Activated T-helper 1 cell treated with anti-CD3 and anti-CD28 coated beads, Interleukin-2, amount 50 U/mL, for 16 hours (primary cell): ENCODE measurements at places on chromosomes 1 and 21.

- no peak for DNase-seq
These were observed 20.3 kb upstream of the AZIN2 start for GRCh38 chr1:33060579-33061083.

GRCh38 chr1:31208361-31208945, 31.2 kb downstream of the NKAIN1 start:
- no peak for DNase-seq

GRCh38 chr1:93707956-93708355, 26.3 kb upstream of the BCAR3 start:
- no peak for DNase-seq

GRCh38 chr21:45441431-45442255, 36.7 kb downstream of the COL18A1 start:
- no peak for DNase-seq

- no peak for DNase-seq
These were observed 771 bp upstream of the NTNG1 start for GRCh38 chr1:107139833-107140702.

DNA sequence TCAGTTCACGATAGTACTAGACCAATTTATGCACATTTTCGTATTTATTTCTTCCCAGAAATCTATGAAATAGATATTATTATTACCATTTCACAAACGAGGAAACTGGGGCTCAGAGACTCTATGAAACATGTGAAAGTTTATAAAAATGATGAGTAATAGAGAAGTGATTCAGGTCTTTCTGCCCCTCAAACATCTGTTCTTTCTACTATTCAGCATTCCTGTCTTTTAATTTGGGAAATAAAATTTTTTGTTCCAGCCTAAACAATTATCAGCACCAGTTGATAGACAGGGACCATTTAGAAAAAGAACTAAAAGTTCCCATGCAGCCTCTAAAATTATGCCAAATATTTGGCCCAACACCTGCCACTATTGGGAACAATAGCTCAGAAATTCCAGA, 585.1 kb downstream of the PTPRC start:
- no peak for DNase-seq

GRCh38 chr1:10644307-10645128, 151.9 kb downstream of the CASZ1 start:
- no peak for DNase-seq

DNA sequence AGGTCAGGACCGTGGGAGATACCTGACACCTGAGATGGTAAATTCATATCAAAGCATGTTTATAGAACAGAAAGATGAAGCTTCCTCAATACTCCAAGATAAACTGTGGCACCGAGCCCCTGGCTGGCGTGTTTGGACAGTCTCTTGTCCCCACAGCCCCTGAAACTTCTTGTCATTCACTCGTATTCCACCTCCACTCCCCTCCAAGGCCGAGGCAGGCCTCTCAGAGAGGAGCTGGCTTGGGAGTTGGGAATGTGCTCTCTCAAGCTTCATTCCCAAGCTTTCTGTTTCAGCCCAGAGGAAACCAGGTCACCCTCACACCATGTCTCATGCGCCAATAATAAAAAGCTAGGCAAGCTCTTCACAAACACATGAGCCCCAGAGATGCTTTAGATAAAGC, 86.1 kb downstream of the NPHP4 start:
- no peak for DNase-seq

- no peak for DNase-seq
These were observed 90.7 kb upstream of the GCLM start for GRCh38 chr1:93999840-94000415.

- no peak for DNase-seq
These were observed 2.2 kb downstream of the IER5 start for GRCh38 chr1:181090641-181091126.
